ENCODE measurements at places on chromosomes 2 and 18.

DNA sequence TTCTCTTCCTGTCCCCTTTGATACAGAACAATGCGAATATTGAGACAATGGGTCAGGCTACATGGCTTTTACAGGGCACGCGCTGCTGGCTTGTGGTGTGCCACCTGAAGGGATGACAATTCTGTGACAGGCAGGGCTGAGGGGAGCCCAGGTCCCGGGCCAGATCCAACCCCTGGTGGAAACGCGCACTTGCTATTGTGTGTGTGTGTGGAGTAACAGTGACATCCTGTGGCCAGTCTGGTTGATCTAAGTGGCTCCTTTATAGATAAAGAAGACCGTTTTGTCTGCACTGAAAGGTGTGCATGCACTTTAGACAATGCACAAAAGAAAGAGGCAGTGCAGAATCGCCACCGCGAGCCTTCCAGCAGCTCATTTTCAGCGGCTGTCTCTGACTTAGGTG, 273.6 kb downstream of the HRH4 start:
- DNase-seq = no peak

- DNase-seq = no peak
Observed at GRCh38 chr2:205461678-205462665, 220.3 kb upstream of the NRP2 start.

DNA sequence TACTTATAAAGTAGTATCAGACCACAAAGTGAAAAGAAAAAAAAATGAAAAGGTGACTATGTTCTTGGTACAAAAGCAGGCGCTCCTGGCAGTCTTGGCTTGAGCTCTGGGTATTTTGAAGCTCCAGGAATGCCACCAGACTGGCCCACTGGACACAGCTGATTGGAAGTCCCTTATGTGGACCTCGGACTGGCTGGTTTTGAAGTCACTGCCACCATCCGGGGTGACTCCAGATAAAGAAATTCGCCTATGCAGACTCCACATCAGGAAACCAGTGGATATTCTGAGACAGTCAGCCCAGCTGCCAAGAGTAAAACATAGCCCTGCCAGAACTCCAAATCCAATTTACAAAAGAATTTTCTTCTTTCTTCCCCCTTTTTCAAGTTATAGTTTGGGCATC, 28.0 kb downstream of the ACKR3 start:
- DNase-seq = no peak

GRCh38 chr18:59656373-59656887, 40.8 kb downstream of the CCBE1 start:
- DNase-seq = no peak

DNA sequence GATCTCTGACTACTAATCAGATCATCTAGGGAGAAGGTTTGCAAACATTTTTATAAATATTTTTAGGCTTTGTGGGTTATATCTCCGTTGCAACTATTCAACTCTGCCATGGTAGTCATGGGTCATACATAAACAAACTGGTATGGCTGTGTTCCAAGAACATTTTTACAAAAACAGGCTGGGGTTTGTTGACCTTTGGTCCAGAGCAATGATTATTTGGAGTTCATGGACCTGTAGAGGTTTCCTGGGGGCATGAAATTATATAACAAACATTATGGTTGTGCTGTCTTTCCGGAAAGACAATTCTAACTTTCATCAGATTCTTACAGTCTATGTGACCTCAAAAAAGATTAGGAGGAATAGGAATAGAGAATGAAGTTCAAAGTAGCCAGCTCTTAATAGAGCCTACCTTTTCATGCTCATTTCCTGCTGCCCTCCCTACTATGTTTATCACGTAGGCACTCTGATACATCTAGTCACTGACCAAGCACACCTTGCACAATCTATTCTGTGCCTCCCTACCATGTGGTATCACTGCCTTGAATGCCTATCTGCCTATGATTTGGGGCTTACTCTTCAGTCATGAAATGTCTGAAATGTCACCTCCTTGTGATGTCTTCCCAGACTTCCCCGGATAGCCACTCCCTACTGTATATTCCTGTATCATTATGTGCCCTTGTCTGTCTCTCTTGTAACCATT, 102.4 kb upstream of the SCN1A start:
- DNase-seq = no peak

DNA sequence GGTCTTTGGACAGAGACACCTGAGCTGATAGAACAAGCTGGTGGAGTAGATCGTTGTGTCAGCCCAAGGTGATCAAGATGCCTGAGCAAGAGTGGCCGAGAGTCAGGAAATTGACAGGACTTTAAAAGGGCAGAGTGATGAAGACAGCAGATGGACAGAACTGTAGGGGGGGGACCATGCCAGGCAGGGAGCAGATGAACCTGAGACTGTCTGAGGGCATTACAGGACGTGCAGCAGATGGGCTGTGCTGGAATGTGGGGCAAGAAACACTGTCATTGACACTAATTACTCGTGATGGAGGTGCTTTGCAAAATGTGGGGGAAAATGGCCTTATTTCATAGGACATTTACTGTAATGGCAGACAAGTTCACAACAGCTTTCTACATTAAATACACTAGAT, 225.0 kb downstream of the THSD7B start:
- no peak for DNase-seq

DNA sequence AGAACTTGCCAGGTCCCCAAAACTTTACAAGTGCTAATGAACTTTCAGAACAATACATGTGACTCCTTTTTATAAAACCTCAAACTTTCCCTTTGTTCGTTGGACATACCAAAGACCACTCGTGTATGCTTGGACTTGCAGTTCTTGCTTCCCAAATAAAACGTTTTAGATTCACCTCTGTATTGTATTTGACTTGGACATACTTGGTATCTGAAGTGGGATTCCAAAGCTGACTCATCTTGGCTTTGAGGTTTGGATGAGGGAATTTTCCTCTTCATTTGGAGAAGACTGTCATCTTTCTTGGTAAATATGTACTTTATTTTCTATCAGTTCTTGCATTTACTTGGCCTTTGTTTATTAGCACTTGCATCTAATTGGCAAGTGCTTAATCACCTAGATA, 8.0 kb upstream of the CYB5A start:
- no peak for DNase-seq

- DNase-seq = no peak
Observed at GRCh38 chr2:11050565-11050964, 104.7 kb upstream of the SLC66A3 start.

DNA sequence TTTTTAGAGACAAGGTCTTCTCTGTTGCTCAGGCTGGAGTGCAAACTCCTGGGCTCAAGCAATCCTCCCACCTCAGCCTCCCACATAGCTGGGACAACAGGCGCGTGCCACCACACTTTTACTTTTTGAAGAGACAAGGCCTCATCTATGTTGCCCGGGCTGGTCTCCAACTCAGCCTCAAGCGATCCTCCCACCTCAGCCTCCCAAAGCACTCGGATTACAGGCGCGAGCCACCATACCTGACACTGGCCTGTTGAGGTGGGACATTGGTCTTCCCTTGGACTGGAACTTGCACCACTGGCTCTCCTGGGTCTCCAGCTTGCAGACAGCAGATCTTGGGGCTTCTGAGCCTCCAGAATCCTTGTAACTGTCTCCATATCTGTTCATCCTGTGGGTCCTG, 75.6 kb downstream of the NDUFA10 start:
- DNase-seq = no peak

DNA sequence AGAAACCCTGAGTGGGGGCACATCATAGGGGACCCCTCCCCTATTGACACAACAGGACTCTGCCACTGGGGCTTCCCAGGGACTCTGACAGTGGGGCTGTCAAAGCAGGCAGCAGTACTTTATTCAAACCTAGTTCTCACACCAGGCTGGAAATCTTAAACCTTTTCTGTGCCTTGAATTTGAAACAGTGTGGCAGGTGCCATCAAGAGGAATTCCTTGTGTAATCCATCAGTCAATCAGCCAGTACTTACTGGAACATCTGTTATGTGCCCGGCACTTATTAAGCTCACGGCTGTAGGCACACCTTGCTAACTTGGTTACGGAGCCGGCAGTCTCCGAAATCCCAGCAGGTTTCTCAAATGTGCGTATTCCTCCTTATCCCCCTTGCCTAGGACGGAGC, 12.0 kb downstream of the GLI2 start:
- no peak for DNase-seq

DNA sequence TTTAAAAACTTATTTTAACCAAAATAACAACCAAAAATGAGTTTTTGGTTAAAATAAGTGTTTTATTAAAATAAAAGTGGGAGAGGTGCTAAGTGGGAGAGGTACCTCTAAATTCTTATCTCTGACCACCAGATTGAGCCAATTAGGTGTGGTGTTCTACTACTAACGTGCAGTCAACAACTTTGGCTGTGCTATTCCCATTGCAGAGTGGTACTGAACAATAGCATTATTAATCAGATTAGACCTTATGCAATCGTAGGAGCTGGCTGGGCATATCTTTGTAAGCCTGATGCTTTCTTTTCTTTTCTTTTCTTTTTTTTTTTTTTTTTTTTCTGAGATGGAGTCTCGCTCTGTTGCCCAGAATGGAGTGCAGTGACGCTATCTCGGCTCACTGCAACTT, 38.9 kb downstream of the RAB27B start:
- DNase-seq = no peak

GRCh38 chr2:144325086-144325485, 194.8 kb downstream of the ZEB2 start:
- DNase-seq = no peak

DNA sequence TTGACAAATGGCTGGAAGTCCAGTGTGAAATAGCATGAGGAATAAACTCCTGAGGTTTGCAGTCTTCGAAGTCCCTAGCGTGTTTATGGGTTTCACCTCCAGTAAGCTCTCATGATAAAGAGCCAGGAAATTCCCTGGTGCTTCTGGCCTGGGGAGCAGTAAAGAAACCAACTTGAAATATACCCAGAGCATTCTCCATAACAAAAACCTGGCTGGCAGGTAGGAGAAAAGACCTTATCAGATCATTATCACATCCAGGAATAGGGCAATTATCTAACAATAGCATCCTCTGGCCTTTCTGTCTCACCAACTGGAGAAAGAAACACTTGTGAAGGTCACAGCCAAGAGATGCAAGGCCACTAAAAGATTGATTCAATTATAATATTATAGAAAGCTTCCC, 513.6 kb upstream of the LRRTM4 start:
- DNase-seq = no peak

DNA sequence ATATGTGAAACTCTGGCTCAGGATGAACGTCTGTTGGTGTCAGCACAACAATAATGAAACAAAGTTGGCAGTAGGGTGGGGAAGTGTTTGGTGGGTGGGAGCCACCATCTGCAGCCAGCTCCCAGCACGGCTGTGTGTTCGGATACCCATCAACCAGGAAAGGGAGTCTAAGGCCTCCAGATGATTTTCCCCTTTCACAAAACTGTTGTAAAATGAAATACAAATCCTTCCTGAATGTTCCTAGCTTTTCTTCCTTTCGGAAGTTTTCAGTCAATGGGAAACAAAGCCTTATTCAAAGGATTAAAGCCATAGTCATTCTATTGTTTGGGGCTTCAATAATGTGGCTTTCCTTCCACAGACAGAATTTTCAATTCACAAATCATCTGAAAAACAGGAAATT, 14.5 kb upstream of the DARS1 start:
- DNase-seq = no peak

DNA sequence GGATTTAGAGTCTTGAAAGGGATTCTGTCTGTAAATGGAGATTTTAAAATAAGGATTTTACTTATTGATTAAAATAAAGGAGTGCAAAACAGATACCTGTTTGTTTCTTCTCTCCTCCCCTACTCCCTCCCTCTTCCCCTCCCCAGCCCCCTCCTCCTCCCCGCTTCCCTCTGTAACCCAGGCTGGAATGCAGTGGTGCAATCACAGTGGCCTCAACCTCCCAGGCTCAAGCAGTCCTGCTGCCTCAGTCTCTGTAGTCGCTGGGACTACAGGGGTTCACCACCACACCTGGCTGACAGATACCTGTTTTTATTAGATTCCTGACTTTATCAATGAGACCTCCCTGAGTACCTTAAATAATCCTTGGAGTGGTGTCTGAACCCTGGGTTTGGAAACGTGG, 57.1 kb downstream of the OXER1 start:
- DNase-seq = no peak

DNA sequence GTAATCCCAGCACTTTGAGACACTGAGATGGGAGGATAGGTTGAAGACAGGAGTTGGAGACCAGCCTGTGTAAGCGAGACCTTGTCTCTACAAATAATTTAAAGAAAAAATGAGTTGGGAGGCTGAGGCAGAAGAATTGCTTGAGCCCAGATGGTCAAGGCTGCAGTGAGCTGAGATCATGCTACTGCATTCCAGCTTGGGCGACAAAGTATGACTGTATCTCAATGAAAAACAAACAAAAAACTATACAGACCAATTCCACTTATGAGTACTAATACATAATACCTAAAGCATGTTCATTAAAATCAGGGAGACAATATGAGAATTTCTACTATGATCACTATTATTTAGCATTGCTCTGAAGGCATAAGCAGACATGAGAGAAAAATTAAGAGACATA, 12.6 kb downstream of the RNF149 start:
- DNase-seq = no peak

DNA sequence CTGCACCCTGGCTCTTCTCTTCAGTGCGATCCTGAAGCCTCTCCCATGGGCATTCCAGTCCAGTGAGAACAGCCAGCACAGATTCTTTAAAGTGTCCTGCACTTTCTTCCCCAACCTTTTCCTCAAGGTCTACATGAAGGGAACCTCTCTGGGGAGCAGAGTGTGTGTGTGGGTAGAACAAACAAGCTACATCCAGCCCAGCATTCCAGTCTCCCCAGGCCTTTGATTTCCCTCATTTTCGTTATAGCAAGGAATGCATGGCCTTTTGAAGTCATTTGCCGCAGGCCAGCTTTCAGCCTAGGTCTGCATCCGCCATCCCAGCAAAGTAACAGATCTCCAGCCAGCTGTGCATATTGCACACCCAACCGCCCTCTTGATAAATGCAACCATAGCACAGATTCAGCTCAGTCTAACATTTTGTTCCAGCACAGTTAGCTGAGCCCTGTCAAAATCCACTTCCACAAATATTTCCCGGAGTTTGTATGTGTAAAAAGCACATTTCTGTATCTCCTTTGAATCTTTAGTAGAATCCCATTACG, 44.6 kb downstream of the CD8B2 start:
- no peak for DNase-seq

- no peak for DNase-seq
Observed at GRCh38 chr18:36900466-36900865, 71.5 kb downstream of the KIAA1328 start.

DNA sequence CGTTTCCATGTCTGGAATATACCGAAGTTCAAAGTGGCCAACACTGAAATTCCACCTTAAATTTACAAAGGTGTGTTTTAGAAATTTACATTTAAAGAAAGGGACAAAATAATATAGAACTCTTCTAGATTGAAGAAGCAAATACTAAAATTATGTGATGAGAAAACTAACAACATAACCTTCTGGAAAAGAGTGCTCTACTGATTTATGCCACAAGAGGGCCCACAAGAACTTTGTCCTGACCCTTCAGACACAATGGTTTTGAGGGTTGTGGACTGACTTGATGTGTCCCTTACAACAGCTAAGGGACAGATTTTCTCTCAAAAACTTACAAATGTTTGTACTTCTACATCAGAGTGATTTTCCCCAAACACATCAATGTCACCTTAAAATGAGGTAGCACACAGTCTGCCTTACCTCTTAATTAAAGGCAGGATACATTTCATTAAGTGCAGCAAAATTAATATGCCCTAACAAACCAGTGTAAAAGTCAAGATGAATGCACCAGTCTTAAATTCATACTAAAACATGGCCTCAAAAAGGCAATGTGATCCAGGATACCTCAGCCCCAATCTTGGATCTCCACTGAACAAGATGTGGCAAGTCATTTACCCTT, 36.2 kb downstream of the EIF2AK3 start:
- peak; percentile 29 for DNase-seq
